ENCODE measurements at places on chromosomes 2 and 18. TPM values are rescaled to one million over a fixed set of nuclear protein-coding genes. Genes with fewer than 3 reads are reported as not detected.

DNA sequence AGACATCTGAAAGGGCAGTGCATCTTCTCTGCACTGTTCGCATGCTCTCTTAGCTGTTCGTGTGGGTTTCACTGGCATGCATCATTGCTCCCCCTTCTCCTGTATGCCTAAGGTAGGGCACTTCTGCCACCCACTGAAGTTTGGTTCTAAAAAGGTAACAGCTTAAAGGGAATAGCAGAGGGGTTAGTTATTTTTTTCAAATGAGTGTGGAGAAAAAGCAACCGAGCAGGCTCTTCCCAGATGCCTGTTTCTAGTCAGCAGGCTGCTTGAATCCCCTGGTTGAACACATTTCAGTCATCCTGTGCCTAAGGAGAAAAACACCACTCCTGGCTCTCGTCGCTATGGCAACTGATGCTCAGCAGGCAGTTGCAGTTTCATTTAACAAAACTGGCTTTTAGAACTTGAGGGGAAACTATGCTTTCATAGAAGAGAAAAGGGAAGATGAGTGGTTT lies 69.8 kb upstream of the GALNT3 start:
- peaks cover 2% of the 10 kb centered on the region for H3K4me1 ChIP-seq
- peaks cover 6% of the 10 kb centered on the region for H3K36me3 ChIP-seq
- no peak overlapping the region for H3K27ac ChIP-seq
- no peak for DNase-seq

- no peak for DNase-seq
- H3K4me3 ChIP-seq: no peak overlapping the region
- no peak overlapping the region for H3K27ac ChIP-seq
- peaks cover 12% of the 10 kb centered on the region for H3K27me3 ChIP-seq
These were observed 239.0 kb upstream of the KLHL29 start for GRCh38 chr2:23146011-23146410.

GRCh38 chr2:211944572-211944971 lies 594.0 kb downstream of the ERBB4 start:
- no peak for DNase-seq
- H3K27me3 ChIP-seq: no peaks in the 10 kb centered on the region
- H3K4me3 ChIP-seq: no peak overlapping the region
- no peaks in the 10 kb centered on the region for H3K4me1 ChIP-seq
- H3K36me3 ChIP-seq: no peaks in the 10 kb centered on the region
- H3K27ac ChIP-seq: no peak overlapping the region

DNA sequence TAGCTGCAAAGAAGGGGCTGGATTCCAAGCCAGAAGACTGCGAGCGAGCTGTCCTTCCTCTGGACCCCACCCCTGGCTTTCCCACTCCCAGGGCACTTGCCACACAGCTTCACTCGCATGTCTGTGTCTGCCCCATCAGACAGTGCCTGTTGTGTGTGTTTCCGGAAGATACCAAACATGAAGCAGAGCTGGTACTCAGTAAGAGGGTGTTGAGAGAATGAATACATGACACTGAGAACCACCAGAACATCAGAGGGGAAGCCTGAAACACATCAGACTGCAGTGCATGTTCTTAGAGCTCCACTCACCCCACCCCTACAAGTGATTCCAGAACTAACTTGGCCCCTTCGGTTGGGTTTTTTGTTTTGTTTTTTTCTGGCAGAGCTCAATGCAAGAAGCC lies 181.5 kb downstream of the TTC32 start:
- no peak for DNase-seq
- H3K36me3 ChIP-seq: no peaks in the 10 kb centered on the region
- peaks cover 3% of the 10 kb centered on the region for H3K4me1 ChIP-seq
- H3K4me3 ChIP-seq: no peak overlapping the region

Gene TUBA3E
- total RNA-seq: not detected

GRCh38 chr2:120422465-120423160 lies 76.7 kb downstream of the INHBB start:
- H3K27me3 ChIP-seq: peaks cover 50% of the 10 kb centered on the region
- H3K4me3 ChIP-seq: no peak overlapping the region
- no peaks in the 10 kb centered on the region for H3K4me1 ChIP-seq
- no peaks in the 10 kb centered on the region for H3K36me3 ChIP-seq
- no peak for DNase-seq
- no peak overlapping the region for H3K27ac ChIP-seq

- no peak overlapping the region for H3K4me3 ChIP-seq
- H3K27ac ChIP-seq: no peak overlapping the region
- H3K36me3 ChIP-seq: no peaks in the 10 kb centered on the region
- DNase-seq: no peak
- no peaks in the 10 kb centered on the region for H3K27me3 ChIP-seq
These were observed 30.1 kb upstream of the PNO1 start for GRCh38 chr2:68127358-68128242.

Gene ASTL
- total RNA-seq: 4.2 TPM

Gene ABCG8
- not detected for total RNA-seq

- H3K4me1 ChIP-seq: no peaks in the 10 kb centered on the region
- H3K27me3 ChIP-seq: peaks cover 27% of the 10 kb centered on the region
- H3K4me3 ChIP-seq: no peak overlapping the region
- DNase-seq: no peak
- H3K36me3 ChIP-seq: peaks cover 10% of the 10 kb centered on the region
- H3K27ac ChIP-seq: no peak overlapping the region
These were observed 29.0 kb upstream of the DNAJC27 start for GRCh38 chr2:25000503-25001324.

GRCh38 chr2:179790235-179791217 lies 70.9 kb downstream of the ZNF385B start:
- no peak overlapping the region for H3K4me3 ChIP-seq
- DNase-seq: no peak
- no peaks in the 10 kb centered on the region for H3K4me1 ChIP-seq
- no peak overlapping the region for H3K27ac ChIP-seq
- no peaks in the 10 kb centered on the region for H3K36me3 ChIP-seq

DNA sequence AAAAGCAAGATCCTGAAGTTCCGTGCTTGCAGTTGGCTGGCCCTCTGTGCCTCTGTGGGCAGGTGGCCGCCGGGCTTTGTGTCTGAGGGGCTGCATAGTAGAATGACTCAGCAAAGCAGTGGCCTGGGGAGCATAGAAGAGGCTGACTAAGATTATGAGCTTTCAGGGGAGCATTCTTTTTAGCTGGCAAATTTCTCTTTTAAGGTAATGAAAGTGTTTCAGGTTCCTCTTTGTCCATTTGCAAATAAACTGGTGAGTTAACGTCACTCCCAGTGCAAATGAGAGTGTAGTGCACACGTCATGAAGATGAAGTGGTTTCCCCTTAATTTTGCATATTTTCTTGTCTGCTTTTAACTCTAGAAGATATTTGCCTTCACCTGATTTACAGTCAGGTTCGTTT lies 98.6 kb downstream of the BCL2L11 start:
- no peak for DNase-seq
- H3K4me1 ChIP-seq: peaks cover 2% of the 10 kb centered on the region

GRCh38 chr2:239358062-239358754 lies 42.6 kb downstream of the HDAC4 start:
- H3K27me3 ChIP-seq: no peaks in the 10 kb centered on the region
- no peak for DNase-seq
- H3K27ac ChIP-seq: peak overlapping the region; percentile 27
- peaks cover 4% of the 10 kb centered on the region for H3K36me3 ChIP-seq
- H3K4me3 ChIP-seq: no peak overlapping the region

Gene BMP10
- not detected for total RNA-seq

Gene DCC
- not detected for total RNA-seq

DNA sequence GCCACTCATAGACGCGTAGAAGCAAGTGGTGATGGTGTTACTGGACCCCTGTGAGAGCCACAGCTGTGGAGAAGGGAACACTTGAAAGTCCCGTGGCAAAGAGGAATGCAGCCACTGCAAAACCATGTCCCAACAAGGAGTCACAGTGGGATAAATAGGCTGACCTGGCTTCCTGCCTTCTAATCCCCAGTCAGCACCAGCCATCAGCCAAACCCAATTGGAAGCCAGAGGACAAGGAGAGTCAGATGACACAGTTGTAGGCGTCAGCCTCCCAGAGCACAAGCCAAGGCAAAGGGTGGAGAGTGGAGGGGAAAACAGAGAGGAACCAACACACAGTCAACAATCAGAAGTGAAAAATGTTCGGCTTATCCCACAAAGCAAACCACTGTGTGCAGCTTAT lies 5.5 kb upstream of the CYBRD1 start:
- DNase-seq: no peak
- no peak overlapping the region for H3K27ac ChIP-seq
- H3K4me3 ChIP-seq: no peak overlapping the region
- peaks cover 8% of the 10 kb centered on the region for H3K4me1 ChIP-seq

DNA sequence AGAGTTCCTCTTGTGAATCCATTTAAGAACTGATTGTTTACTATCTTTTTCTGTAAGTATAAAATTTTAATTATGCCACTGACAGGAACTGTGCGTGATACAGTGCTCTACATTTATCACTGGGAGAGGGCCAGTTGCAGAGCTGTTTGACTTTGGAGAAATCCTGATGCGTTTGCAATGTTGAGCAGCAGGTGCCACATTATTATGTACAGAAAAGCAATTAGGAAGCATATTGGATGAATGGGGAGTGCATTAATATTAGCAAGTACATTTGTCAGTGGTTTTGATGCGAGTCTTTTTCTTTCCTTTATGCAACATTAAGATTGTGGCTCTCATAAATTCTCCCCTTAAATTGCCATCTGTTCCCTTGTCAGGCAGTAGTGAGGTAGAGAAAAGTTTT lies 302.3 kb upstream of the FANCL start:
- no peak for DNase-seq
- H3K27ac ChIP-seq: no peak overlapping the region
- no peaks in the 10 kb centered on the region for H3K36me3 ChIP-seq
- peaks cover 6% of the 10 kb centered on the region for H3K27me3 ChIP-seq
- H3K4me1 ChIP-seq: no peaks in the 10 kb centered on the region
- no peak overlapping the region for H3K4me3 ChIP-seq

DNA sequence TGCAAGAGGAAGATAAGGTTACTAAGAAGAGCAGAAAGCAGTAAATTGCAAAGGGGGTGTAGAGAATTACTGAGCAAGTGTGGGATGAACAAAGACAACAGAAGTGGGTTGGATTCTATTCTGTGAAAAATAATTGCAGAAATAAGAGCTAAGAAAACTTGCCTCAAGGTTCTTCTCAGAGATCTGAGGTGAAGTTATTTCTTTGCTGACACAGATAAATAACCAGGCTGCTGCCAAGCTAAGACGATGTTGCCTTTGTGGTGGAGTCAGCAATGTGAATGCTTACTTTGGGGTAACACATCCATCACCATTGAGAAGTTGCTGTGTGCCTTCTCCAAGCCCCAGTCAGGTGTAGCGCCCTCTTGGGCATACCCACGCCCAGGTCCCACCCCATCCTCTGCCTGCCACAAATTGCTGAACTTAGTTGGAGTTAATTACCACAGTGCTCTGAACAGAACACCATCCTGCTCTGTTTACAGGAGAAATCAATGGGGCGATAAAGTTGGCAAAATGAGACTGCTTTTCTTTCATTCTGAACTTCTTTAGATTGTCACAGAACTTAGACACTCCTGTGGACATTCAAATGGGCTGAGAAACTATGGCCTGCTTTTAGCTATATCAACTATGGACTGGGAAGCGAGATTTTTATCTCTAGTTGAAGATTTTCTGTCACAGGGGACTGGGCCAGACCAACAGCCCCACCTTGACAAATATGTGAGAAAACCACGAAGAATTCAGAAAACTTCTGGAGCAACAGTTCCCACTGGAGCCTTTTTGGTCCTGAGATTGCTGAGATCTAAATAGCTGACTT lies 283.6 kb downstream of the TMX3 start:
- H3K36me3 ChIP-seq: no peaks in the 10 kb centered on the region

GRCh38 chr2:176443946-176444345 lies 174.7 kb downstream of the MTX2 start:
- H3K4me3 ChIP-seq: no peak overlapping the region
- H3K27me3 ChIP-seq: peaks cover 40% of the 10 kb centered on the region
- no peaks in the 10 kb centered on the region for H3K36me3 ChIP-seq
- H3K27ac ChIP-seq: no peak overlapping the region

Gene CHRND
- not detected for total RNA-seq

Gene TSPYL6
- total RNA-seq: not detected

DNA sequence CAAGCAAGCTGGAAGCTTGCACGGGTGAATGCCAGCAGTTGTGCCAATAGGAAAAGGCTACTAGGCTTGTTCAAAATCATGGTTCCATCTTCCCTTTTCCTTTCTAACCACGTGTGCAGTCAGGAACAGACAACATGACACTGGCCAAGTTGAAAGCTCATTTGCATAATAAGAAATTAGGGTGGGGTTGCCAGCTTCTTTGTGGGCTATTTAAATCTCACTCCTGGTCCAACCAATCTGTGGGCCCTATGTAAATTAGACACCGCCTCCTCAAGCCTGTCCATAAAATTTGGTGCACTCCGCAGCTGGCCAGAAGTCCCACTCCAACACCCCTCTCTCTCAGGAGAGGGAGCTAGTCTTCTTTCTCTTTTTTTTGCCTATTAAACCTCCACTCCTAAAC lies 1948.4 kb upstream of the PIK3C3 start:
- no peak for DNase-seq
- H3K27ac ChIP-seq: no peak overlapping the region
- H3K4me1 ChIP-seq: no peaks in the 10 kb centered on the region
- H3K27me3 ChIP-seq: no peaks in the 10 kb centered on the region
- no peaks in the 10 kb centered on the region for H3K36me3 ChIP-seq
- no peak overlapping the region for H3K4me3 ChIP-seq

GRCh38 chr2:174618179-174618578 lies 20.6 kb upstream of the WIPF1 start:
- H3K4me3 ChIP-seq: peak overlapping the region; percentile 76
- DNase-seq: no peak
- peaks cover 6% of the 10 kb centered on the region for H3K36me3 ChIP-seq

DNA sequence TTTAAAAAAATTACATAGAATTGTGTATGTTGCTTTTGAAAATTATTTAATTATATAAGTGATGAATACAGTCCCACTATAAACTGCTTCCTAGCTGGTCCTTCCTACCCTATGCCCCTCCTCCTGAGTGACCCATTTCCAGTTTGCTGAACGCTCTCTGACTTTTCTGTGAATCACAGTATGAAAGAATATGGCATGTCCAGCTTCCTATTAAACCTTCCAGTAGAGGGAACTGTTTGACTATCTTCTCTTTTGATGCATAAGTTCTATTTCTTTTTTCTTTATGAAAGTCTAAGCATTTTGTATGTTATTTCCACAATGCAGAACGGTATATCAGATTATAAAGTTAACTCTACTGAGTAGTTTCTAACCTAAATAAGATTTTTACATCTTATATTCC lies 41.3 kb downstream of the PSMG2 start:
- peaks cover 1% of the 10 kb centered on the region for H3K27me3 ChIP-seq
- DNase-seq: no peak
- H3K36me3 ChIP-seq: no peaks in the 10 kb centered on the region

GRCh38 chr2:44087714-44088092 lies 81.0 kb upstream of the PPM1B start:
- no peaks in the 10 kb centered on the region for H3K27me3 ChIP-seq
- H3K4me3 ChIP-seq: peak overlapping the region; percentile 86
- H3K36me3 ChIP-seq: no peaks in the 10 kb centered on the region
- DNase-seq: no peak
- peak overlapping the region; percentile 92 for H3K27ac ChIP-seq

- H3K36me3 ChIP-seq: no peaks in the 10 kb centered on the region
- H3K4me1 ChIP-seq: no peaks in the 10 kb centered on the region
- H3K4me3 ChIP-seq: no peak overlapping the region
- no peak for DNase-seq
- H3K27ac ChIP-seq: no peak overlapping the region
These were observed 67.0 kb downstream of the SLC66A2 start for GRCh38 chr18:79884294-79884962.

Gene VWA3B
- not detected for total RNA-seq

Measured in T-helper 17 cell (primary cell).